Activated CD8-positive, alpha-beta memory T cell treated with anti-CD3 and anti-CD28 coated beads for 1 hour (primary cell): ENCODE measurements at places on chromosomes 7 and 10.

DNA sequence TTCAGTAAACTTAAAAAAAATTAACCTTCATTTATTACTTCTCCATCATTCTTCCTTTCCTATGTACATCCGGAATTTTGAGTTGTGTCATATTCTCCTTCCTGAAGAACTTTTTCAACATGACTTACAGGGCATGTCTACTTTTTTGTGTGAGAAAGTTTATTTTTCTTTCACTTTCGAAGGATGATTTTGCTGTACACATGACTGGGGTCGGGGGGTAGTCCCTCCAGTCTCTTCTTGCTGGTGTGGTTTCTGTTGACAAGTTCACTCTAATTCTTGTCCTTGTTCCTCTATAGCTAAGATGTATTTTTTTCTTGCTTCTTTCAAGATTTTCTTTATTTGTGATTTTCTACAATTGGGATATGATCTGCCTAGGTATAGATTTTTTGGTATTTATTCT is 55.8 kb downstream of the INPP5A start:
- no peak for DNase-seq

DNA sequence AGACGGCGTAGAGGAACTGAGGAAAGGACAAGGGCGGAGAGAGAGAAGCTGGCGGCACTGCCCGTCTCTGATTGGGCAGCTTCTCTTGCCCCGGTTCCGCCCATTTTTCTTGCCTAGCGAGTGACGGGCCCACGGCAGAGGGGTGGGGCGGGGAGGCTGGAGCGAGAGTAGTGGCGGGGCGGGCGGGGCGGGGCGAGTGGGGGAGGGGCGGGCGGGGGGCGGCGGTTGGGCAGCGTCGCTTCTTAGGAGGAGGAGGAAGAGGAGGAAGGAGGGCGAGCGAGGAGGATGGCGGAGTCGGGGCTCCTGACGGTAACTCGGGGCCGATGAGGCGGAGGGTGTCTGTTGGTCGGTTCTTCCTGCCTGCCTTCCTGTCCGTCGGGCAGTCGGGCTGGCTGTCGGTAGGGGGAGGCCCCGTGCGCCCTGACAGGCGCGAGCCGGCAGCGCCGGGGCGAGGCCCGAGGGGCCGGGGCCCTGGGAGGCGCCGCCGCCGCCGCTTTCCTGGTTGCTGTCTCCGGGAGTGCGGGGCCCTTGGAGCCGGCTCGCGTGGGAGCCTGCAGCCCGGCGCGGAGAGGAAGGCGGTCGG is at the start of gene SHOC2:
Gene SHOC2, plus strand, starts transcription at position 256 of the 583 bp plus-strand sequence. CDS start 44,755 bp downstream, outside the sequence.
- peak; percentile 98 for DNase-seq

- no peak for DNase-seq
Observed at GRCh38 chr7:37495574-37496184, 47.0 kb upstream of the ELMO1 start.

DNA sequence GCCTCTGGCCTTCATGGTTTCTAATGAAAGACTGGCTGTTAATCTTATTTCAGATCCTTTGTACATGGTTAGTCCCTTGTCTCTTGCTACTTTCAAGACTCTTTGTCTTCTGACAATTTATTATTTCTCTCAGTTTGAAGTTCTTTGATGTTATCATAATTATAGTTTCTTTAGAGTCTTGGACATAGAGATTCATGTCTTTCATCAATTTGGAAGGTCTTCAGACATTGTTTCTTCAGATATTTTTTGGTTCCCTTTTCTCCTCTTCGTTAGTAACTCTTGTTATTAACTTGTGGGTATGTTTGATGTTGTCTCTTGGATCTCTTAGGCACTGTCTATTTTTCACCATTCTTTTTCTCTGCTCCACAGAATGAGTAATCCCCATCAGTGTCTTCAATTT is 8.7 kb downstream of the ZNF37A start:
- DNase-seq, result no peak

DNA sequence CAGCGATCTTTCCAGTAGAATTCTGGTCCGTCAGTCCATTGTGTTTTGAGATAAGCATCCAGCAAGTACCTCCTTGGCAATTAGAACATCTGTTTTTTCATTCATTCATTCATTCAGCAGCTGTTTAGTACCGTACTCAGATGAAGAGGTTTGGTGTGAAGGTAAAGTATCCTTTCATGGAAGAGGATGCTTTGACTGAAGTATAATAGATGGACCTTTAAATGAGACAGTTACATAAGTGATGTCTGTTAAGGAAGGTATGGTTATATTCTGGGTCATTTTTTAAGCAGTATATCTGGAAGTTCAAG is 1.2 kb downstream of the MAPK8 start:
- no peak for DNase-seq

- no peak for DNase-seq
Observed at GRCh38 chr10:84563868-84564267, 235.5 kb downstream of the CCSER2 start.

- DNase-seq, result no peak
Observed at GRCh38 chr10:62650411-62650810, 154.1 kb upstream of the ADO start.

DNA sequence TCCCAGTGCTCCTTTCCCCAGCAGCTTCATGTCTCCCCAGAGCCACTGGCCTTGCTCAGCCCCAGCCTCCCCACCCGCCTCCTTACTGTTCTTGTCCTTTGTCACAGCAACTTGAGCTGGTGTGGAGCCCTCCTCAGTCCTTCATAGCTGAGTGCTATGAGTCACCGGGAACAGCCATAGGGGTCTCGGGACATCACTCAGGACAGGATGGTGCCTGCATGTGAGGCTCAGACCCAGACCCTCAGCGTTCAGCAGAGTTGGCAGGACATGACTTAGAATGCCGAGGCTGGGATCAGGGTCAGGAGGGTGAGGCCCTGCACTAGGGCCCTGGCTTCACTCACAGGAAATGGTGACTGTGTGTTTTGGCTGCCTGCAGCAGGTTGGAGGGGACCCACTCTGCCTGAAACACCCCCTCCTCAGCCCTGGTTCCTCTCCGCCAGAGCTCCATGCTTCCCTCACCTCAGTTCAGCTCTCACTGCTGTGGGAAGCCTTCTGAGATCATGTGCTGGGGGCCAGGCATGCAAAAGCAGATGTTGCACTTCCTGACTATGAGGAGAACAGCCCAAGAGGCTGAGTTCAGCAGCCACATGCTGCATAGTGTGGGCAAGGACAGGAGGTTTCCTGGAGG is 40.7 kb upstream of the GJD4 start:
- DNase-seq, result no peak

- no peak for DNase-seq
Observed at GRCh38 chr7:2211259-2211880, 21.4 kb downstream of the MAD1L1 start.

- DNase-seq, result no peak
Observed at GRCh38 chr7:28381466-28381865, 30.9 kb upstream of the CREB5 start.
